CD4-positive, alpha-beta T cell (primary cell): ENCODE measurements at places on chromosomes 1 and 21.

DNA sequence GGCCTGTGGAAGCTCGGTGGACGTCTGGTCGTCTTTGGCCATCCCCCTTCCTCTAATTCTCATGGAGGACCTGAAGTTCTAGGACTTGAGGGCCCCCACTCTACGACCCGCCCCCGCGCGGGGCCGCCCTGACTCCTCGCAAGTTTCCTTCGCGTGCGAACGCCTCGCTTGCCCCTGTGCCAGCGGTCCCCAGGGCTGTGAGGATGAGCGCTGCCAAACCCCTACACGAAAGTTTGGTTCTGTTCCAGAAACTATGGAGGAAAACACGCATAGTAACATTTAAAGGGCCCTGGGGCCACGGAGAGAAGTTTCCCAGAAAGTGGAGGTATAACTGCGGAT lies 304 bp upstream of the GNG12 start:
- no peak for DNase-seq

- no peak for DNase-seq
These were observed 48.5 kb downstream of the UBE2U start for GRCh38 chr1:64251971-64252370.

DNA sequence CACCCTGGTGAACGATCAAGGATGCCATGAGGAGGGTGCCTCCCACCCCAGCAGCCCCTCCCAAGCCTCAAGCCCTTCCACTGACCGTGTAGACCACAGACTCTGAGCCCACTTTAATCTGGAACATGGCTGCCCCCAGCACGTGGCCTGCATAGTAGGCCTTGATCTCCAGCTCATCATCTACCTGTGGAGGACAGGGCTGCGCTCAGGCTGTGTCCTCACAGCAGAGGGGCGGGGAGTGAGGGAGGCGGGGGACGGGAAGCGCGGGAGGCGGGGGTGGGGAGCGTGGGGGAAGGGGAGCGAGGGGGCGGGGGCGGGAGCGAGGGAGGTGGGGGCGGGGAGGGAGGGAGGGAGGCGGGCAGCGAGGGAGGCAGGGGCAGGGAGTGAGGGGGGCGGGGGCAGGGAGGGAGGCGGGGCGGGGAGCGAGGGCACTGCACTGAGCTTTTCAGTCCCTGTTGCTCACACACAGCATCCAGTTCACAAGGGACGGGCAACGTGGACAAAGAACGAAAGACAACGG lies 7.1 kb downstream of the PUSL1 start:
- no peak for DNase-seq

GRCh38 chr1:115771094-115771846 lies 2.8 kb upstream of the CASQ2 start:
- DNase-seq, result no peak

DNA sequence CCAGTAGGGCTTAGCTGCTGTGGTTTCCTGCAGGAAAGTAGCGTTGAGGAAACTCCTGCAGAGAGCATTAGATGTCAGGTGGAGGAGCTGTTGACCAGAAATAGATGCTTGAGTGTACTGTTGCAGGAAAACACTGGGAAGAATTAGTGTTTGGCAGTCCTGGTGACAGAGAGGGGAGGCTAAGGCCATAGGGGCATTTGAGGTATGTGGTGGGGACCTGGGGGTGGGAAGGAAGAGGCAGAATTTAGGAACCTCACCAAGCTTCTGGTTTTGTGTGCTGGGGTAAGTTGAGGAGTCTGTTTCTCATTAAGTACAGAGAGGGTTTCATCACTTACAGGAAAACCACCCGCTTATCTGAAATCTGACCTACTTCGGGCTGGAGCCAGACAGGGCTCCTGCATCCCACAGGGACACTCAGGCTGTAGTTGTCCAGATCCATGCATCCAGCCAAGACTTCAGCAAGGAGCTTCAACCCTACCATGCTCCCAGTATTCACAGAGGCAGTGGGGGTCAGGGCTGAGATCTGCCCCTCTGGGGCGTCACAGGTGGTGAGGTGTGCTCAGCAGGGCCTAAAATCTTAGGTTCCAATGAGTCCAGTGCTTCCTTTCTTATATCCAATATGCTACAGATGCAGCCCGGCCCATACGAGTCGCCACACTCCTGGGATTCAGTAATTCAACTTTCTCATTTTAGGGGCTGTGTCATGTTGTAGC lies 15.1 kb downstream of the SH2D2A start:
- no peak for DNase-seq

- DNase-seq, result no peak
These were observed 50.8 kb upstream of the EDN2 start for GRCh38 chr1:41535276-41535675.

DNA sequence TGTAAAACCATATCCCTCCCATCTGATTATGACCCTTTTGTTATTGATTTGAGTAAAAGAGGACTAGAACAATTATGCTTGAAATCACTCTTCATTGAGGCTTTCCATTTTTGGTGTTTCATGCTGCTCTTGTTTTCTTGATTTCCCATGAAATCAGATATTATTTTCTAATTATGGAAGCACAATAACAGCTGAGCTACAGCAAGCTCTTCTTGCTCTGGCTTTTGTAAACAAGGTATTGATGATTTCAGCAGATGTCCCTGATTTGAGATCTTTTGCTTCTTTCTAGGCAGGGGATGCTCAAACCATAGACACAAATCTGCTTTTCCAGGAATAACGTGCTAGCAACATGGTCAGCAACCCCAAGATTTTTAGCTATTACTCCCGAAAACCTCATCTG lies 607.8 kb downstream of the NCAM2 start:
- no peak for DNase-seq

GRCh38 chr1:66305927-66306326 lies 228.0 kb upstream of the SGIP1 start:
- no peak for DNase-seq

DNA sequence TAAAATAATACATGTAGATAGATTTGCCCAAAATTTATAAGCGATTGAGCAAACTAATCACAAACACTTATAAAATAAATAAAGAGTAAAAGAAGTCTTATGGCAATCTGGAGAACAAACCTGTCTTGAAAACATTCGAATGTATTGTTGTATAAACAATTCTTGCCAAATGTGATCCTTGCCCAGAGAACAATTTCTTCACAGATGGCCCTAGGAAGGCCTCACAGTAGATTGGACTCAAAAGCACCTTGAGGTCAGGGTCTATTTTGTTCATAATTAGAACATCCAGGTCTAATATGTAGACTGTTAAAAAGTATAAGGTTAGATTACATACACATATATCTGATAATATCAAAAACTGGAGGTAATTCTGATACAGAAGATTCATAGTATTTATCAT lies 202.4 kb downstream of the KCNT2 start:
- no peak for DNase-seq

- no peak for DNase-seq
These were observed 1030.3 kb upstream of the ADGRL4 start for GRCh38 chr1:80036690-80037432.

- no peak for DNase-seq
These were observed 6.8 kb downstream of the NHLH1 start for GRCh38 chr1:160373696-160374095.

- DNase-seq, result no peak
These were observed 13.8 kb downstream of the OLIG2 start for GRCh38 chr21:33039536-33039935.

DNA sequence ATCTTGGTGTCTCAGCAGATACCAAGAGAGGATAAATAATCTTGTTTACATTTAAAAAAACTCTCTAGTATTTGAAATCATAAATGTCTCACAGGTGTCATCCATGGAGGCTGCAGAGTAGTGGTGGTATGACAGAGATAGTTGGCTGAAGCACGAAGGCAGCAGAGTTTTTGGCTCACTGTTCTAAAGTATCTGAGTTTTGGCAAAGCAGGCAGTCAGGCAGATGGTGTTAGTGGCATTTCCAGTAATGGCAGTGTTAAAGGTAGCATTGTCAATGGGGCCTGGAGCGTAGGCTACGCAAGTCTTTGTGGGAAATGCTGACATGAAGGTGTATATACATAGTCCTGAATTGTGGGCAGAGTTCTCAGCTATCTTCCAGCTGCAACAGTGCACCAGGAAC lies 68.5 kb upstream of the HSD17B7 start:
- DNase-seq, result no peak

DNA sequence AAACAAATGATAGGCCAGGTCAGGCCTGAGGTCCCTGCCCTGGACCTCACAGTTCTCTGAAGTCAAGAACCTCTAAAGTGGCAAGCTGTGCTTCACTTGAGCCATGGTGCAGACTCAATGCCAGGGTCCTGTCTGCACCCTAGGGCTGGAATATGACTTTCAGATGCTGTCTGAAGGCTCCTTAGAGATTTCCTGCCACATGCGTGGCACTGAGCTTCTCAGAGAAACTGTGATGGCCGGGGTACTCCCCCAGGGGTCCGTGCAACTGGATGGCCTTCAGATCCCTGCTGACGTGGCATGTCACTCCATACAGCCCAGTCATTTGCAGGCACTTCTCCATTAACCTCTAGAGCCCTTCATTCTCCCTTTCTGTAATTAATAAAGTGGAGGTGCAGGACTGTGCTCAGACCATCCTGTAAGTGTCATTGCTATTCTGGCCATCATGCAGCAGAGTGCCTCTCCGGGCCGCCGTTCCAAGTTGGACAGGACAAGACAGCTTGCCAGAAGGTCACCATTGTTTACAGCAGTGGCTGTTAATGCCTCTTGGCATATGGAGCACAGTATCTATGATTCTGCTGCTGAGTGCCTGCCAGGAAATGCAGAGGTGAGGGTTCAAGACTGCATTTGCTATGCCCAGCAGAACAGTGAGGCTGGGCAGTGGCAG lies 205.1 kb upstream of the COA6 start:
- DNase-seq, result no peak

DNA sequence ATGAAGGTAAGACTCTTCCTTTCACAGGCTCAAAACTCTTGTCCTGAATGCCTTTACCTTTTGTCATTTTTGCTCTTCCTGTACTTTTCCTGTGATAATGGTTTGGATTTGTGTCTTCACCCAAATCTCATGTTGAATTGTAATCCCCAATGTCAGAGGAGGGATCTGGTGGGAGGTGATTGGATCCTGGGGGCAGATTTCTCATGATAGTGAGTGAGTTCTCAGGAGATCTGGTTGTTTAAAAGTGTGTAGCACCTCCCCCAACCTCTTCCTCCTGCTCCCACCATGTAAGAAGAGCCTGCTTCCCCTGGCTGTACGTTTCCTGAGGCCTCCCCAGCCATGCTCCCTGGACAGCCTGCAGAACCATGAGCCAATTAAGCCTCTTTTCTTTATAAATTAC lies 75.5 kb downstream of the DDX20 start:
- DNase-seq, result no peak

GRCh38 chr1:19670787-19671186 lies 6.1 kb downstream of the HTR6 start:
- DNase-seq, result no peak

DNA sequence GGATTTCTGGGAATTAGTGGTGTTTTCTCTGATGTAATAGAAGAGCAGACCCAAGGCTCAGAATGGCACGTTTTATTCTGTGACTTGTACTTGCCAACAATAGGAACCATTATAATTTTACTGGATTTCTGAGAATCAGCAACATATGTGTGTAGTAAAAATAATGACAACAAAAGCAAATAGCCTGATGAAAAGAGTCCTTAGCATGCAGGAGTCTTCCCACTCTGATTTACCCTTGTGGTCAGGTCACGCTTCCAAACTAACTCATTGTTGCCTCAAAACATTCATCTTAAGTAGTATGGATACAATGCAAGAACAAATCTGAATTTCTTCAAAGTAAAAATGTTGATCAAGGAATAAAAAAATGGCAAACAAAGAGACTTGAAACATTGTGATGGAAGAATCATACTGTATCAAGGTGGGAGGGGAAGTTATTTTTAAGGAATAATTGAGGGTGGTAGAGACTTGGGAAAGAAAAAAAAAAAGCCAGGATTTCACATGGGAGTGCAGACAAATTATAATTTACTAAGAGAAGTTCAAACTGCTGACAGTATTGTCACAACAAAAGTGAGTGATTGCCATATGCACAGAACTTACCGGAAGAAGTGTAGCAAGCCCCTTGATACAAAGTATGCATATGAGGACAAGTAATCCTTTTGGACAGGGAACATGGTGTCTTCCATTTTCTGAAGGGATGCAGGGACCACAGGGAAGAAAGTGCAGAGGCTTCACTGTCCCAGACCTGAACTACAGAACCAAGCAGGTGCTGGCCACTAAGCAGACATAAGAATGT lies 31.2 kb upstream of the RGL1 start:
- DNase-seq, result no peak

GRCh38 chr1:234627009-234627950 lies 17.3 kb upstream of the IRF2BP2 start:
- no peak for DNase-seq

DNA sequence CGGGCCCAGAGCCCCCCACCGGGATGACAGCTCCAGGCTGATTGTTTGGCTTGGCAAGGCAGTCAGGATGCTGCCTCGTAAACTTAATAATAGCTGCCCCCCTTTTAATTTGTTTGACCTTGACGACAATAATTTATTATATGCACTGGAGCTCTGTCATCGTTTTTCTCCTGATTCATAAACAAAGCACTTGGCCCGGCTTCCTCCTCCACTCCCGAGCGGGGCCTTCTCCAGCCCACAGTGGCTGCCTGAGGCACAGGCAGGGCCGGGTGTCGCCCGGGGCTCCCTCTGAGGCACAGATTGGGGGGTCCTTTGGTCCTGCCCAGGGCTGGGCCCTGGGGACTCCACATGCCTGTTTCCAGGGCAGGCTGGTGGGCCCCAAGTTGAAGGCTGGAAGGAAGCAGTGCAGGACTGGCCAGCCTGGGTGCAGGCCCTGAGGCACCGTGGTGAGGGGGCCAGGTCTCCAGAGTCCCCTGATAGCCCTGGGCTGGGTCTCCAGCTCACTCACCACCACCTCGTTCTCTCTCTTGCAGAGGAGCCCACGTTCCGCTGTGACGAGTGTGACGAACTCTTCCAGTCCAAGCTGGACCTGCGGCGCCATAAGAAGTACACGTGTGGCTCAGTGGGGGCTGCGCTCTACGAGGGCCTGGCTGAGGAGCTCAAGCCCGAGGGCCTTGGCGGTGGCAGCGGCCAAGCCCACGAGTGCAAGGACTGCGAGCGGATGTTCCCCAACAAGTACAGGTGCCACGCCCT lies 52.0 kb upstream of the ARHGEF16 start:
- no peak for DNase-seq

- no peak for DNase-seq
These were observed 162.9 kb upstream of the PTBP2 start for GRCh38 chr1:96558635-96559034.

- DNase-seq, result no peak
These were observed 11.0 kb downstream of the PMVK start for GRCh38 chr1:154925335-154926170.

DNA sequence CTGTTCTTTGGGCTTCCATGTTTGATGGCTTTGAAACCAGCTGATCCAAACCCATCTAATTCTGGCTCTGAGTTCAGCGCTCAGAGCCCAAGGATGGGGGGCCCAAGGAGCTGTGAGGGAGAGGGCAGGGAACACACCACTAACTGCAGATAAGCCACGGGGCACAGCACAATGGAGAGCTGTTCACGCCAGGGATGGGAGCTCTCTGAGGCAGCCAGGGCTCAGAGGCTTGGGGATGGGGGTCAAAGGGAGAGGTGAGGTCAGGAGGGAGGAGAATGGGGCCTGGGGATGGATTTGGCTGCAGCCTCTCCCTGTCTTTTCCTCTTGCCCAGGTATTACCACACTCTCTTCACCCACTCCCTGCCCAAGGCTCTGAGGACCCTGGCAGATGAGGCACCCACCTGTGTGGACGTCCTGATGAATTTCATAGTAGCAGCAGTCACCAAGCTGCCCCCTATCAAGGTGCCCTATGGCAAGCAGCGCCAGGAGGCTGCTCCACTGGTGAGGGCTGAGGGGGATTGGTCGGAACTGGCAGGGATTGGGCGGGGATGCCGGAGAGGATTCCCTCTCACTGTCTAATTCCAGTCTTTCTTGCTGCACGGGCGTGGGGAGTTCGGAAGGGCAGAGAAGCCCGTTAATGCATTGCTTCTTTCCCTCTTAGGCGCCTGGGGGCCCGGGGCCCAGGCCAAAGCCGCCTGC lies 11.3 kb downstream of the SLC30A2 start:
- no peak for DNase-seq
